ENCODE measurements at places on chromosomes 4 and X. TPM values are rescaled to one million over a fixed set of nuclear protein-coding genes. Genes with fewer than 3 reads are reported as not detected.
A peak's percentile ranks its signal among the peaks of the same experiment; 100 is the strongest.

- DNase-seq: no peak
Measured at GRCh38 chrX:108020631-108021030, 24.2 kb upstream of the VSIG1 start.

DNA sequence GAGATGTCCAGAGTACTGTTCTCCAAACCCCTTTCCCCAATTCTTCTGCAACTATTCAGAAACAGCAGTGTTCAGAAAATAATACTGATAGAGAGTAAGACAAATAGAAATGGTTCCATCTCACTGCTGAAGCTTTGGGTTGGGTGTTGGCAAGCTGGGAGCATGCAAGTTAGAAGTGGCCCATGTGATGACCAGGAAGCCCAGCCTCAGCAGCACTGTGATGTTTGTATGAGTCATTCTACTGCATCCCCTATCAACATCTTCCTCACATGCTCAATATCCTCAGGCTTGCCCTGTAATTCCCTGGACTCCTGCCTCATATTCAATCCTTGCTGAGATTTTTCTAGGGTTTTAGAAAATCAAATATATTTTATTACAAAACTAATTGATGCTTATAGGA, 96.5 kb downstream of the CHRDL1 start:
- no peak for DNase-seq

DNA sequence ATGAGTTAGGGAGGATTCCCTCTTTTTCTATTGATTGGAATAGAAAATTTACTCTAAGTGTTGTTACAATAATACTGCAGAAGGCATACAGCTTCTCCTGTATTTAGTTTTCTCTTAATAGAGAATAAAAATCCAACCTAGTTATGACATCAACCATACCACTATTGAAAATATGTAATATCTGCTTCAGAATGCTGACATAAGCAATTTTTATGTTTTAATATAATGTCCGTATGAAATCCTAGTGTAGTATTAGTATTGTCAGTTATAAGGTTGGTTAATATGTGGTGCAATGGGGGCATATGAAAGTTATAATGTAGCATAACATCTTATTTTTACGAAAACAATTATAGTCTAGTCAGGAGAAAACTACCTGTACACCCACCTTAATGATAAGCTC, 68.2 kb downstream of the HEPH start:
- DNase-seq: no peak

- DNase-seq: no peak
Measured at GRCh38 chr4:11842620-11843263, 414.0 kb upstream of the HS3ST1 start.

- DNase-seq: no peak
Measured at GRCh38 chr4:1376841-1377605, 29.2 kb downstream of the NKX1-1 start.

DNA sequence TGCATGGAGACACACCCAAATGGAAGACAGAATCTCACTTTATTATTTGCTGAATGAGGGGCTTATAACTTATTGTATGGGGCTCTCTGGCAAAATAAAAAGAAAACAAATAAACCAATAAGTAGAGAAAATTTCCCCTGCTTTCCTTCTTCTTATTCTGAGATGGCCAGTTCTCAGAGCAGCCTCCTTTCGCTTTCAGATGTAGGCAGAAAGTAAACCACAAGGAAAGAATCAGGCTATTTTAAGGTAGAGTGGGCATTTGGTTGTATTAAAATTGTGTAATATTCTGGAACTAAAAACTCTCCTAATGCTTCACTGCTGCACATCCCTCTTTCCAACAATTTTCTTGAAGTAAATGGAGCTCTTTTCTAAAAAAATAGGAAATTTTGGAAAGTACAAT, 241.8 kb downstream of the GALNTL6 start:
- no peak for DNase-seq

DNA sequence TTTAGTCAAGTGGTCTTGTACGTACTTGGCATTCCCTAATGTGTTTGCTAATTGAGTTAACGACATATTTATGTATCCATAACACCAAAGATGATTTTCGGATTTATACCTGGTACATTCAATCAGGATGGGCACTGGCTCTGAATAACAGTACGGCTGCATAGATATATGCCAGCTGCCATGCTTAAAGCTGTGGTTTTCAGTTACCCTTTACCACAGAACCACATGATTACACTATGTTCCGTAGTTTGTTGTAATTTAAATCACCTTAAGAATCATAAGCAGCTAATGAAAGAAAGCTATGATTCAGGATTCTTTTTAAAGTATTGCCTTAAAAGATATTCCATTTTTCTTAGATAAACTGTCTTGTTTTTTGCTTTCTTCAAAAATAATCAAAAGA, 53.6 kb downstream of the FIP1L1 start:
- no peak for DNase-seq

SATL1 gene
- total RNA-seq: not detected

- no peak for DNase-seq
Measured at GRCh38 chr4:75973766-75974165, 17.0 kb downstream of the SDAD1 start.

DNA sequence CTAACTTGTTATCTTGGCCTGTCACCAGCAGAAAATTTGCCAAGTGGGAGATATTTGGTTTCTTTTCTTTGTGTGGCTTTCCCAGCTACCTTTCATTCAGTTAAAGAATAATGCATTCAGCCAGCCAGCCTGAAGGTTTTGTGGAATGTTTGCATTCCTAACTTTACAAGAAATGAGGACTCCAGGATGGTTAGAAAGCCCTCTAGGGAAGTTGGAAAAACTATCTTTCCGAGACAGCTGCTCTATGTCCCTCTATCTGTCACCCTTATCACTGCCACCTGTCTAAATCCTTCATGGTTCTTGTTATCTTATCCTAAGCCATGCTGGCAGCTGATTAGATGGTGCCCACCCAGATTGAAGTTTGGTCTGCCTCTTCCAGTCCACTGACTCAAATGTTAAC, 384.2 kb downstream of the SH3BGRL start:
- no peak for DNase-seq

CYLC1 gene
- total RNA-seq: not detected

ABLIM2 gene
- total RNA-seq: 0.26 TPM

DNA sequence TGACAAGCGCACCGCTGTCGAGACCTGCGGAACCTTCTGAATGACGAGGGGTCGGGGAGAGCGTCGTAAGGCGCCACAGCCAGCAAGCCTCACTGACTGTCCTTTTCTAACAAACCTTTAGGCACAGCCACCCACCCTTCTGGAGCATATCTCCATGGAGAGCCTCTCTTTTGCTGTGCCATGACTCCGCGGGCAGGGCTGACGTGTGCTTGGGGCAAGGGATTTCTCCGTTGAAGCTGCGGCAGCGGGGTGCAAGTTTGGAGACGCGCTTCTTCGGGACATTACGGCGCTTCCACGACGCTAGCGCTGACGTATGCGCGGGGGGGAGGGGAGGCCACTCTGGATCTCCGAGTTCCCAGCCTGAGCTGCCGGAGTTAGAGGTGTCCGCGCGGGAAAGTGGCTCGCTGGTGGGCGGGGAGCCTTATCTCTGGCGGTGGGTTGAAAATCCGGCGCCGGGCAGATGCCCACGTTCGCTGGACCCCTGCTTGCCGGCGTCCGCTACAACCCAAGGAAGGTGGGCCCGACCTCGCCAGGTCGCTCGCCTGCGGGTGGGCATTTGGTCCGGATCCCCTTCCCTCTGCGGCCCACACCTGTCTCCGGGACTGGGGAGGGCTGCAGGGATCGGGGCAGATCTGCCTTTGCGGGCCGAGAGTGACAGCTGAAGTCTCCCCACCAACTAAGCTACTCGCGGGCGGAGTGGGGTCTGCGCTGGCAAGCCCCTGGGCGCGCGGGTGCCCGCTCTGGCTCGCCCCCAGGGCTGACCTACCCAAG, 543 bp upstream of the SLC10A7 start:
- peak; percentile 82 for DNase-seq

NAP1L2 gene
- total RNA-seq: 3.1 TPM

DNA sequence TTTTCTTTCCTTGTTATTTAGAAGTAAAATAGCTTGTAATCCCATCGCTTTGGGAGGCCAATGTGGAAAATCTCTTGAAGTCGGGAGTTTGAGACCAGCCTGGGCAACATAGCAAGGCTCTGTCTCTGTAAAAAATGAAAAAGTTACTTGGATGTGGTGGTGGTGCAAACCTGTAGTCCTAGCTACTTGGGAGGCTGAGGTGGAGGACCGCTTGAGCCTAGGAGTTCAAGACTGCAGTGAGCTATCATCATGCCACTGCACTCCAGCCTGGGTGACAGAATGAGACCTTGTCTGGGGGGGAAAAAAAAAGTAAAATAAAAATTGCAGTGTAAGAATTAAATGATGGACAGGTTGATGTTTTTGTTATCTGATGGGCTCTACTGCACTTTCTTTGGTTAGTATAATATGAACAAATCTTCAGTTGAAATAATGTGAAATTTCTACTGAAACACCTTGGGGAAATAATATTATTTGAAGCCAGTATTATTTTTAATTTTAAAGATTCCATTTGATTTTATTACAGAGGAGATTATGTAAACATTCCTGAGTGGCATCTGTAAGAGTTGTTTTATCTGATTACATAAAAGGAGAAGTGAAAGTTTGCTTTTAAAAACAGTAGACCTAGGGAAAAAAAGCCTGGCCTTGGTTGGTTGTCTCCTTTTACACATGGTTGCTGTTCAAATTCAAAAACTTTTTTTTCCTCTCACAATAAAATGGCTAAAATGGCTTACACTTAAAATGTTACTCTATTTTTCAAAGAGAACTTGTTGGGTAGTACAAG, 10.5 kb upstream of the NDUFC1 start:
- DNase-seq: no peak

TCEAL9 gene
- 2.6 TPM for total RNA-seq

DNA sequence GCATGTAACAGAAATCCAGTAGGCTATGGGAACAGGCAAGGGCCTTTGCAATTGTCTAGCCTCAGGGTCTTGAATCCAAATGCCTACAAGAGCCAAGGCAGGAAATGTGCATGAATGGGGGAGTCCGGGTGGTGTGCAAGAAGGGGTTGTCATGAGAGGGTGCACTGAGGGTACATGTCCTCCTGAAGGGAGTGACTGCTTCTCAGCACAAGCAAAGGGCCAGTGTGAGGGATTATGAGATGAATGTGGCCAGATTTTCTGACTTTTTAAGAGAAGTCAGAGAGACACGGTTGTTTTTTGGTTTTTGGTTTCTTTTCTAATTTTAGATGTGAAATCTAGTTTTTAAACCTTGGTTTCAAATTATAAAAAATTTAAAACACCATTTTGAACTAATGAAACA, 76.5 kb upstream of the LSM6 start:
- no peak for DNase-seq

CDS1 gene
- total RNA-seq: 0.18 TPM

DNA sequence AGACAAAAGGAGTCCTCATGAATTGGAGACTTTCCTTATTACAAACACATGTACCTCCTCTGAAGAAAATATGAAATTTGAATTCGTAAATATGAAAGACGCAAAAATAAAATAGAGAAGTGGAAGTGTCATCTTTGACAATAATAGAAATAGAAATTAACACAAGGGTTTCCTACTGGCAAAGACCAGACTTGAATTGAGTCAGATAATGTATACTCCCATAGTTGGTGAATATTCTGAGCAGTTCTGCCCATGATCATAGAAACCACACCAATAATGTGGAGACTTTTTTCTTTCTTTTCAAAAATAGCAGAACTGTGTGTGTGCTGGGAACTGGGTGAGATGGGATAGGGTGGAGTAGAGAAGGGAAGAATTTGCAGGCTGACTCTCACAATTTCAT, 277.7 kb upstream of the TET2 start:
- DNase-seq: no peak

Measured in activated T-cell treated with anti-CD3 and anti-CD28 coated beads, Interleukin-2, amount 50 U/mL, for 4 hours (primary cell).